Kasumi-1 (cell line): ENCODE measurements at places on chromosomes 16 and 17.

GRCh38 chr17:1965556-1966273, 59.4 kb downstream of the RTN4RL1 start:
- no peak for DNase-seq

GRCh38 chr17:31815212-31815730, 43.8 kb downstream of the COPRS start:
- DNase-seq, result no peak

- no peak for DNase-seq
Observed at GRCh38 chr16:11964761-11965551, at the start of gene TNFRSF17. TNFRSF17 (plus strand) TSS chr16:11965210; CDS start chr16:11965325, 115 bp downstream.

DNA sequence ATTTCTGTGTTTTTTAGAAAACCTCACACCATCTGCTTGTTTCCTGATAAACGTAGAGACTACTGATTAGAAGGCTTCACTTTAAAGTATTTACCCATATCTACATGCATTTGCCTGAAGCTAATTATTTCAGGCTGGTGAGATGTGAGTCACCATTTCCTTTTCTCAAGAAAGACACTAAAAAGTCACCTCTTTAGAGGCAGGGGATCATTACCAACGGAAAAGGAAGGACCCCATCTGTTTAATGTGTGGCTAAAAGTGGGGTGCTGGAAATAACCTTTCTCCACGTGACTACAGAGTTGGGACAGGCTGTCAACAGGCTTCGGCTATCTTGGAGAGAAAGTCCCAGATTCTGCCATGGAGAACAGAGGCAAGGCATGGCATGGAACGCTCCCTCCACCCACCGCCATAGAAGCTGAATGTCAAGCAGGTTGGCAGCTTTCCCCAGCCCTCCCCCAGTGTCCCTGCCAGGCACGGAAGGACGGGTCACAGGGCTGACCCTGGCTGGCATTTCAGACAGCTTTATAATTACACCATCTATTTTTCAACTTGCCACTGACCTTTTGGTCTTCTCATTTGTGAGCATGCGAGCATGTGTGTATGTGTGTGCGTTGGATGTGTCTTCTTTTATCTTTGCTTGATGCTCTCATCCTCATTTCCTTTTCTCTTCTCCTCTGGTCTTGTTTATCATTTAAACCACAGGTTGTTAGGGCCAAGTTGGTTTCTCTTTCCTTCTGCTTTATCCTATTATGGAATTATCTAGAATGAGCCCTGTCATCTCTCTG, 157.0 kb downstream of the CPPED1 start:
- no peak for DNase-seq

DNA sequence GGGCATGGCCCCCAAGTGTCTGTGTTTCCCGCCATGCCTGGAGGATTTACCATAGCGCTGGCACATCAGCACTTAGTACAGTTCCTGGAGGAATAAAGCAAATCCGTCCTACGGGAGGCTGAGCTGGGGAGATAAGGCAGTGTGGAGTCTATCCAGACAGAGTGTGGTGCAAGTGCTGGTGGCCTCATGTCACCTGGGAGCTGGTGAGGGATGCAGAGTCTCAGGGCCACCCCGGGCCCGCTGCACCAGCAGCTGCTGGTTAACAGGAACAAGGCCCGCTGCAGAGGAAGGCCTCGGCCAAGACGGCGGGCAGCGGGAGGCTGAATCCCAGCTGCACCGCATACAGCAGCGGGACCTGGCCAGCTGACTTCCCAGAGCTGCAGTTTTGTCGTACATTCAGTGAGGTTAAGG, 57.3 kb upstream of the CDC42EP4 start:
- no peak for DNase-seq

- DNase-seq, result peak; percentile 24
Observed at GRCh38 chr16:1526608-1527555, 6.6 kb upstream of the TMEM204 start.

DNA sequence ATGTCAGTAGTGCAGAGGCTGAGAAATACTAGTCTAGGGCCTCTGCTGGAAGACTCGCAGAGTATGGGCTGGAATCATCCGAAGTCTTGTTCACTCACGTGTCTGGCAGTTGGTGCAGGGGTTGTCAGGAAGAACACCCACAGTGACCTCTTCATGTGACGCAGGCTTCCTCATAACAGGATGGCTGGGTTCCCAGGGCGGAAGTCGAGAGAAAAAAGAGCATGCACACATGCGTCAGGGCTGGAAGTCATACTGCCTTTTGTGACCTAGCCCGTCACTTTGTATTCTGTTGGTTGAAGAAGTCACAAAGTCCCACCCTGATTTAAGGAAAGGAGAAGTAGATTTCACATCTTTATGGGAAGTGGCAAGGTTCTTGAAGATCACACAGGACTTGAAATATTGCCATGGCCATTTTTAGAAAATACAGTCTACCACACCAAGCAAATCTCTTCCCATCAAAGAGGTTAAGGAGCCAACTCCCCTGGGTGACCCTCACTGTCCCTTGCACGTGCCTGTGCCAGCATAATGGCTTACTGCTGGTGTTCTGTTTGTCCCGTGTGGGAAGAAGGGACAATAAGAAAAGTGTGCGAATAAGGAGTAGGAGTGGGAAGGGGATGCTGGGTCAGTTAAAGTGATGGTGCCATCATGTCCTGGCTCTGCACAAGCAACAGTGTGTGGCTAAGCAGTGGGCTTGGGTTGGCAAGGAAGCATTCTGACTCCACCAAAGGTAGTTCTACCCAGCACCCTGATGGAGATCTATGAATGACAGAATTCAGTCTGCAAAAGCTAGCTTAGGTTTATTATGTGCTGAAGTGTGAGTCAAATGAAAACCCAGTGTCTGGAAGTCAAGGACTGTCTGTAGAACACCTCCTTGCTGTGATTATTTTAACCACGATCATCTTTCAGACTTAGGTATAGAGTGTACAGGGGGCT, 28.1 kb downstream of the HEATR3 start:
- peak; percentile 79 for DNase-seq

DNA sequence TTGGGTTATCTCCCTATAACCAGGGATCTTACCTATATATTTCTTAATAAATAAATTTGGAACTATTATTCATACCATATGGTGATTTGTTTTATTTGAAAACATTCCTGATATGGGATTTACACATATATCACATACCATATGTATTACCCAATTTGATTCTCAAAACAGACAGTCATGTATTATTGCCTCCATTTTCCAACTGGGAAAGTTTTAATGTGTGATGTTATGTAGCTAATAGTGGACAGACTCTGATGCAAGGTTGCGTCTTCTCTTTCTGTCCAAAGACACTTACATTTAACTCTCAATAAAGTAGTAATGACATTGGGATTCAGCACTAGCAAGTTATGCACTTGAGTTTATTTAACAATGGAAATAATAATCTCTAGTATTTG, 1.1 kb downstream of the KRTAP9-9 start:
- DNase-seq, result no peak

- DNase-seq, result no peak
Observed at GRCh38 chr16:9007177-9007794, 43.6 kb upstream of the USP7 start.

GRCh38 chr17:67082107-67082506, 37.8 kb downstream of the CACNG1 start:
- DNase-seq, result peak; percentile 44

DNA sequence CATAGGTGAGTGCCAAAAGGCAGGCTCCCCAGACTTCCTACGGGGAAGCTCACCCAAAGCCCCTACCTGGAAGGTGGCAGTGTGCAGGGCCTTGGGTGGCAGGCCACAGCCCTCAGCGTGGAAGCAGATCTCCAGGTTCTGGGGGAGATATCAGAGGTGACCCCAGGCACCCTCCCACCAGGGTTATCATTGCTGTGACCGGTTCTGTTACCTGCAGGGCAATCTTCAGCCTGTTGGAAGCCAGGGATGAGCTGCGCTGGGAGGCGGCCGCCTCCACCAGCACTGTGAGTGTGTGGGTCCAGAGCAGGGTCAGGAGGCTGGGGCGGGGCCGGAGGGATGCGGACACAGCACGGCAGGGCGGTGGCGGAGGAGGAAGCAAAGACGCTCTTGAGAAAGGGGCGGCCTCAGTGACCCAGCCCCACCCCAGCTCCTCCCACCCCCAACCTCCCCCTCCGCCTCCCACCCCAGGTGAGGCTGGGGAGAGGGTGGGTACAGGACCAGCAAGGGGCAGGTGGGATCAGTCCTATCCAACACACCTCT, 13.1 kb downstream of the UNC13D start:
- DNase-seq, result no peak

- no peak for DNase-seq
Observed at GRCh38 chr16:19330841-19331397, 45.4 kb downstream of the CLEC19A start.

GRCh38 chr16:23408823-23409298, 44.1 kb downstream of the COG7 start:
- no peak for DNase-seq

DNA sequence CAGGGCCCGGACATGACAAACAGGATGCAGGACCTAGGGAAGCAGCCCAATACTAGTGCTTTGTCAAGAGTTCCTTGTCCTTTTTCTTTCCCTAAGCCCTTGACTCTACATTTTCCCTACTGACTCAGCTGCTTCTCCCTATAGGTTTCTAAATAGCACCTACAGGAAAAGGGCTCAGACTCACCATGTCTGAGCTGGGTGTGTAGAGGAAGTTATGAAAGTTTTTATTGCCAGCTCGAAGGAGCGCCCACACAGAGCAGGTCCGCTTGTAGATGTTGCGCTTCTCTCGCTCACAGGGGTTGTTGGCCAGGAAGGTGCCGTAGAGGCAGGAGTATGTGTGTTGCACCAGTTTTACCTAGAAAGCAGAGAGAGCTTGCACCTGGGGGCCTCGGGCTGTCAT, 10.6 kb downstream of the MTMR4 start:
- DNase-seq, result peak; percentile 73

GRCh38 chr17:78781893-78782304, at the start of gene CYTH1:
CYTH1 (minus strand) TSS chr17:78782273; CDS start chr17:78782223, 50 bp downstream.
- no peak for DNase-seq

DNA sequence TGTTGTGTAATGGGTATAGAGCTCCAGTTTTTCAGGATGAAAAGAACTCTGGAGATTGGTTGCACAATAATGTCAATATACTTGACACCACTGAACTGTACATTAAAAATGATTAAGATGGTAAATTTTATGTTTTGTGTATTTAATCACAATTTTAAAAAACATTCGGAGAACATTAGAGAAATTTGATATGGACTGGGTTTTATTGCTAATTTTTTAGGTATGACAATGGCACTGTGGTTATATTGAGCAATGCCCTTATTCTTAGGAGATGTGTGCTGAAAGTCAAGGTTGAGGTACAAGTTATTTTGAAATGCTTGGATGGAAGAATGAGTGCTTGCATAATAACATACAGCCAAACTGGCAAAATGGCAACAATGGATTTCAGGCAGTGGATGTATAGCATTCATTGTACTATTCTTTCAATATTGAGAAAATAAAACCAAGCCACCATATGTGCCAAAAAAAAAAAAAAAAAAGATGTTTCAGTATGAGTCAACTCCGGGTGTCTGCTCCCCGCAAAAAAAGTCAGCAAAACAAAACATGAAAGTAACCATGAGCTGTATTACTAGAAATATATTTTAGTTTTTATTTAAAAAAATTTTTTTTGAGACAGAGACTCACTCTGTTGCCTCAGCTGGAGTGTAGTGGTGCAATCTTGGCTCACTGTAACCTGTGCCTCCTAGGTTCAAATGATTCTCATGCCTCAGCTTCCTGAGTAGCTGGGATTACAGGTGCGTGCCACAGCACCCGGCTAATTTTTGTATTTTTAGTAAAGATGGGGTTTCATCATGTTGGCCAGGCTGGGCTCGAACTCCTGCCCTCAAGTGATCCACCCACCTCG, 19.8 kb downstream of the HOXB1 start:
- DNase-seq, result no peak

- peak; percentile 76 for DNase-seq
Observed at GRCh38 chr17:55420067-55420775, 1.4 kb downstream of the MMD start.

DNA sequence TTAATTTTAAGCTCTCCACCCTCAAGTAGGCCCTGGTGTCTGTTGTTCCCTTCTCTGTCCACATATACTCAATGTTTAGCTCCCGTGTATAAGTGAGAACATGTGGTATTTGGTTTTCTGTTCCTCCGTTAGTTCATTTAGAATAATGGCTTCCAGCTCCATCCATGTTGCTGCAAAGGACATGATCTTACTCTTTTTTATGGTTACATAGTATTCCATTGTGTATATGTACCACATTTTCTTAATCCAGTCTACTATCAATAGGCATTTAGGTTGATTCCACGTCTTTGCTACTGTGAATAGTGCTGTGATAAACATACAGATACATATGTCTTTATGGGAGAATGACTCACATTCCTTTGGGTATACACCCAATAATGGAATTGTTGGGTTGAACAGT, 111.4 kb upstream of the NACA2 start:
- no peak for DNase-seq

DNA sequence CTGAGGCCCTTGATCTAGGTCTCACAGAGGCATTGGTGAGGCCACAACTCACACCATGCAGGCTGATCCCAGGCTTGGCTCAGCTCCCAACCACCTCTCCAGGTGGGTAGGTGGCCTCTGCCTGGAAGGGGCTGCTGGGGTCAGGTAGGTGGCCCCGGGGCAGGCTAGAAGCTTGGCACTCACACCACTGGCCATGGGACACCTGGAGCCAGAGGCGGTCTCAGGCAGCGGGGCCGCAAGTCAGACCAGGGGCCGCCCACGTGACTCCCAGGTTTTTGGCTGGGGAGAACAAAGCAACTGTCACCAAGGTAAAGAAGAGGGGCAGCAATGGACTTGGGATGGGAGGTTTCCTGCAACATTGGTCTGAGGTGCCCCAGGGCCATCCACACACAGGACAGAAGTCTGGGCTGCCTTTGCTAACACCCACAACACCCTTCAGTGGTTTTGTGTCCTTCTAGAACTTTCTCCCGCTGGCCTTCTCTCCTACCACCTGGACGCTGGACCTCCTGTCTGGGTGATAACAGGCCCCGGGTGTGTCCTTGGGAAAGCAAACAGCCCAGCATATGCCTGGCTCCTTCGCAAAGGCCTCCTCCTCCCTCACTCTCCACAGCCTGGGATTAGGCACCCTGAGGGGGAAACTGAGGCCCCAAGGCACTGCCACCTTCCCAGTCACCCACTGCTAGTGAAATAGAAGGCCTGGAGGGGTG, 16.4 kb downstream of the C16orf74 start:
- no peak for DNase-seq

- DNase-seq, result no peak
Observed at GRCh38 chr16:57203451-57203850, 17.3 kb downstream of the RSPRY1 start.
